ENCODE measurements at places on chromosomes 13 and 19. TPM values are rescaled to one million over a fixed set of nuclear protein-coding genes. Genes with fewer than 3 reads are reported as not detected.

The DZIP1 gene
- 41.8 TPM for total RNA-seq

GRCh38 chr13:70297189-70297616 is 189.0 kb upstream of the KLHL1 start:
- no peak overlapping the region for H3K27ac ChIP-seq
- H3K4me3 ChIP-seq = no peak overlapping the region
- no peaks in the 10 kb centered on the region for H3K36me3 ChIP-seq
- DNase-seq = peak; percentile 53

GRCh38 chr13:79435561-79435990 is 29.5 kb upstream of the RBM26 start:
- no peak for DNase-seq
- H3K36me3 ChIP-seq = no peaks in the 10 kb centered on the region
- no peak overlapping the region for H3K4me3 ChIP-seq
- H3K27ac ChIP-seq = no peak overlapping the region
- no peaks in the 10 kb centered on the region for H3K27me3 ChIP-seq
- no peaks in the 10 kb centered on the region for H3K4me1 ChIP-seq

GRCh38 chr13:110265682-110266430 is 41.1 kb downstream of the COL4A1 start:
- no peaks in the 10 kb centered on the region for H3K36me3 ChIP-seq
- peak; percentile 78 for DNase-seq
- H3K27ac ChIP-seq = peak overlapping the region; percentile 98

DNA sequence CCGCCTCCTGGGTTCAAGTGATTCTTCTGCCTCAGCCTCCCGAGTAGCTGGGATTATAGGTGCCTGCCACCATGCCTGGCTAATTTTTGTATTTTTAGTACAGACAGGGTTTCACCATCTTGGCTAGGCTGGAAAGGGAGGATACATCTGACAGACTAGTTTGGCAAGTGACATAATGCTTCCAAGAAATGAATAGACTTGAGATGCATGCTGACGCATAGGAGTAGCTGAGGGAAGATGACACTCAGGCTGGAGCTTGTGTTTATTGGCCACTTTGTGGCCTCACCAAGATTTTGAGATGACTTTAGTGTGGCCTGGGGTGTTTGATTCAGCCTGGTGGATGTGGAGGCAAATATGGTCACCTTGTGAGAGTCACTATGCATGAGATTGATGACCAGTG is 4.0 kb downstream of the ZNF586 start:
- H3K4me1 ChIP-seq = peaks cover 22% of the 10 kb centered on the region
- no peak for DNase-seq
- peaks cover 52% of the 10 kb centered on the region for H3K36me3 ChIP-seq
- no peak overlapping the region for H3K4me3 ChIP-seq

DNA sequence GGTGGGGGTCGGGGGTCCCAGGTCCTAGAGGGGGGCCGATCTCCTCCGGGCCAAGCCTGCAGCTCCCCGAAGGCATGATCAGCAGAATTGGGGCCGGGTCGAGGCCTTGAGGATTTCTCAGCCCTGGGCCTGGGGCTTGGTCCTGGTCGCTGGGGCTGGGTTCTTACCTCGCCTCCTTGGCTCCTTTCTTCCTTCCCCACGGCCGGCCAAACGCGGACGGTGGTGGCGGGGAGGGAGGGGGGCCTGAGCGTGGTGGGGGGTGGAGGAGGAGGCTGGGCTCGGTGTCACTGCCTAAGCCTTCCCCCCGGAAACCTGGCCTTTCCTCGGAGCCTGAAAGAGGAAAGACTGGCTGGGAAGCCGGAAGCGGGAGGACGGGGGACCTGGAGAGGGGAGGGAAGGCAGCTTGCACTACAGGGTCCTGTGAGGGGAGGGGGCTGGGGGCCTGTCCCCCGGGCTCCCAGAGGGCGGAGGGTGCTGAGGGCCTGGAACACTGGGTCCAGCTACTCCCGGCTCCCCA is at the start of gene ZNF579:
TSS of gene ZNF579 (minus strand) at position 221 of the 517 bp plus-strand sequence. CDS start 1,209 bp downstream, outside the sequence.
- H3K36me3 ChIP-seq = peaks cover 25% of the 10 kb centered on the region
- peak; percentile 93 for DNase-seq
- peaks cover 30% of the 10 kb centered on the region for H3K4me1 ChIP-seq
- no peaks in the 10 kb centered on the region for H3K27me3 ChIP-seq
- H3K27ac ChIP-seq = peak within 1 kb of the TSS; percentile 86

The PDE4C gene
- total RNA-seq = 3.6 TPM

DNA sequence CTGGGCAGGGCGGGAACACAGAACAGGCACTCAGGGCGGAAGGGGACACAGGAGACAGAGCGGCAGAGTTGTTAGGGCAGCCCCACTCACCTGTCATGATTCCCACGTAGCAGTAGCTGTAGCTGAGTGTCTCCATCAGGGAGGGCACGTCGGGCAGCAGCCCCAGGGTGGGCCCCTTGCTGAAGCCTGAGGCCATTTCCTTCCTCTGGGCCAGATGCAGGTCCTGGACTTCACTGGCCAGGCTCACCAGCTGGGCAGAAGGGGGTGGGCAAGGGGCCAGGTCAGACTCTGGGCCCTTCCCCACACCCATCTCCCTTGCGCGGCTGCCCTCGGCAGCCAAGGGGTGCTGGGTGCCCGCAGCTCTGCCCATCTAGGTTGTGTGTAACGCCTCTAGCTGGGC is 5.9 kb downstream of the MBOAT7 start:
- no peaks in the 10 kb centered on the region for H3K27me3 ChIP-seq
- peaks cover 7% of the 10 kb centered on the region for H3K36me3 ChIP-seq
- H3K4me3 ChIP-seq = no peak overlapping the region
- DNase-seq = no peak
- peaks cover 8% of the 10 kb centered on the region for H3K4me1 ChIP-seq

- peaks cover 46% of the 10 kb centered on the region for H3K4me1 ChIP-seq
- peak overlapping the region; percentile 33 for H3K4me3 ChIP-seq
- H3K27ac ChIP-seq = peak overlapping the region; percentile 78
- H3K36me3 ChIP-seq = peaks cover 15% of the 10 kb centered on the region
- no peak for DNase-seq
Measured at GRCh38 chr19:1360126-1360817, 23.4 kb upstream of the NDUFS7 start.

DNA sequence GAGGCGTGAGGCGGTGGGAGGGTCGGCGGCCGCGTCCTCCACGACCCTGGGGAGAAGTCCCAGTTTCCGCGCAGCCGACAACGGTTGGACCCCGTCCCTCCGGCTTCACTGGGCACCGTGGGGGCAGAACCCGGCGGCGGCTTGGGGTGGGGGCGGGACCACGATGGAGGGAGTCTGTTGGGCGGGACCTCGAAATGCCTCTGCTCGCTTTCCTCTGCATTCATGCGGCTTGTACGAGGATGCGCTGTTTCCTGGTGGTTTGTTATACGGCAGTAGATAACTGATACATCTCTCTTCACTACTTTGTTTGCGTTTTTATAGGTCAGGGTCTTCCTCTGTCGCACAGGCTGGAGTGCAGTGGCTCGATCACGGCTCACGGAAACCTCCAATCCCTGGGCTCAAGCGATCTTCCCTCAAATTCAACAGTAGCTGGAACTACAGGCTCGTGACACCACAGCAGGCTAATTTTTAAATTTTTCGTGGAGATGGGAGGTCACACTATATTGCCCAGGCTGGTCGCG is 24.6 kb upstream of the ZNF846 start:
- peak; percentile 82 for DNase-seq
- no peaks in the 10 kb centered on the region for H3K36me3 ChIP-seq
- no peaks in the 10 kb centered on the region for H3K27me3 ChIP-seq
- H3K27ac ChIP-seq = peak overlapping the region; percentile 99
- H3K4me1 ChIP-seq = peaks cover 25% of the 10 kb centered on the region

DNA sequence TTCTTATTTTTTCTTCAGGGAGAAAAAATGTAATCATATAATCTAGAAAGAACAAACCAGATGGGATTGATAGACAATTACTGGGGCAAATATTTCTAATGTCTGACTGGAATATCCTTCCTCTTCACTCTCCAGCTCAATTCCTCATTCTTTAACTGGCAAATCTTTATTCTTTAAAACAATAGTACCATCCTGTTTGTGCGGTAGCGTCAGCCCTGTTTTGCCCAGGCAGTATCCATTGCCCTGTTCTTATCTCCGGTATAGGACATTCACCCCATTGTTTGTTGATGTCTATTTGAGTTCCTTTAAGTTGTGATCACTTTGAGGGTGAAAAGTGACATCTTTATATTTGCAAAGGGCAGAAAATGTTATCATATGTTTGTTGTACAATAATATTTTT is 185.4 kb downstream of the POSTN start:
- no peaks in the 10 kb centered on the region for H3K36me3 ChIP-seq
- H3K27ac ChIP-seq = no peak overlapping the region
- H3K4me3 ChIP-seq = no peak overlapping the region
- no peaks in the 10 kb centered on the region for H3K27me3 ChIP-seq
- H3K4me1 ChIP-seq = no peaks in the 10 kb centered on the region
- no peak for DNase-seq

The PLEKHF1 gene
- 19.4 TPM for total RNA-seq

The NAPSA gene
- total RNA-seq = not detected

DNA sequence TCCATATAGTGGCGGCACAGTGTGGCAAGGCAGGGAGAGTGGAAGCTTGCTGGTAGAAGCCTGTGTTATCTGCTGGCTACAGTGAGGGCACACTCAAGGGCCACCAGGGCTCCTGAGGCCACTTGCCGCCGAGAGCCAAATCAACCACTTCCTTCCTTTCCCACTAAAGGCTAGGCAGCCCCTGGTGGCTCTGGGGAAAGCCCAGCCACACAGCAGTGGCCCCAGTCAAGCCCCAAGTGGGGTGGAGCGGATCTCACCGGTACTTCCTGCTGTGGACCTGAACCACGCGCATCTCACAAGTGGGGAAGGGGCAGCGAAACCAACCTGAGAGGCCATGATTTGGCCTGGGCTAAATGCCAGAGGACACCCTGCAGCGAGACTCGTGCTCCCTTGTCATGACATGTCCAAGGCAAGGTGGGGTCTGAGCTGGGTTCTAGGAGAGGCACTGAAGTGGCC is 21.9 kb upstream of the SLC35E1 start:
- no peak overlapping the region for H3K4me3 ChIP-seq
- no peak overlapping the region for H3K27ac ChIP-seq
- no peaks in the 10 kb centered on the region for H3K36me3 ChIP-seq
- no peaks in the 10 kb centered on the region for H3K27me3 ChIP-seq

GRCh38 chr19:55209693-55210472 is 582 bp upstream of the PTPRH start:
- H3K27ac ChIP-seq = no peak overlapping the region
- peaks cover 13% of the 10 kb centered on the region for H3K27me3 ChIP-seq
- H3K4me1 ChIP-seq = peaks cover 28% of the 10 kb centered on the region
- no peak for DNase-seq
- H3K36me3 ChIP-seq = no peaks in the 10 kb centered on the region

GRCh38 chr19:42153672-42154433 is 21.6 kb upstream of the POU2F2 start:
- no peak overlapping the region for H3K27ac ChIP-seq
- H3K4me3 ChIP-seq = no peak overlapping the region
- no peaks in the 10 kb centered on the region for H3K36me3 ChIP-seq
- no peaks in the 10 kb centered on the region for H3K4me1 ChIP-seq
- peaks cover 41% of the 10 kb centered on the region for H3K27me3 ChIP-seq
- DNase-seq = no peak

DNA sequence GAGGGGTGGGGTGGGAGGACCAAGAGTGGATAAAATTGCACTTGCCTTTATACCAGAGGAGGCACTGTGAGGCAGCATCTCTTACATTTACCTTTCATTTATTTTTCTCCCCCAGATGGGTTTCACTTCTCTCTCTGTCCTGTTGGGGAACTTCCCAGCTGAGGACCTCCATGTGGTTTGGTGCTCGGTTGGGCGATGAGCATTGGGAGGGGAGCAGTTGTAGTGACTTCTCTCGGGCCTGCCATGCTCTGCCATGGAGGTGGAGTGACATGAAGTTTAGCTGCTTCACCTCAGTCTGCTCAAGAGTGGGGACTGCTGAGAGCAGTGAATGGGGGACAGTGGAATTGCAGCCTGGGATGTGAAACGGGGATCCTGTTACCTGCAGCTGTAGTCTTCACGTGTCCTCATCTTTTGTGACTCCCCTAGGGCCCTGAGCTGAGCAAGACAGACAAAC is 23.1 kb upstream of the CXCL17 start:
- no peaks in the 10 kb centered on the region for H3K27me3 ChIP-seq
- no peak overlapping the region for H3K27ac ChIP-seq
- DNase-seq = no peak

- H3K4me1 ChIP-seq = no peaks in the 10 kb centered on the region
- H3K36me3 ChIP-seq = no peaks in the 10 kb centered on the region
Measured at GRCh38 chr13:107421951-107422350, 793.4 kb downstream of the LIG4 start.

The CXCL17 gene
- total RNA-seq = not detected

DNA sequence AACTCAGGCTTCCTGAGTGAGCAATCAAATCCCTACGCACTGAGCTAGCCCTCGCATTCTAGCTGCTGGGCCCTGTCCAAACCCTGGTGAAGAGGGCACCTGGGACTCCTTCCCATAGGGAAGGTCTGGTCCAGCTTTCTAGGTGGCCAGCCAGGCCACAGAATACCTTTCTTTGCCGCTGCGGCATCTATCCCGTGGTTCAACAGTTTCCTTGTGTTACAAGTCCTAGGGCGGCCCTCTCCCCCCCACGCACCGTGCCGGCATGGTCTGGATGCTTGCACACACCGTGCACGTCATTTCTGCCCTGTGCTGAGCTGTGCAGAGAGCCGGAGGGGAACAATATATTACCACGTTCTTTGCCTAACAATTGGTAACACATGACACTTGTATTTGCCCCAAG is 164.6 kb upstream of the TSHZ3 start:
- H3K27me3 ChIP-seq = no peaks in the 10 kb centered on the region
- no peak for DNase-seq
- H3K36me3 ChIP-seq = no peaks in the 10 kb centered on the region
- no peak overlapping the region for H3K4me3 ChIP-seq
- H3K27ac ChIP-seq = no peak overlapping the region

The EXOC3L2 gene
- not detected for total RNA-seq

DNA sequence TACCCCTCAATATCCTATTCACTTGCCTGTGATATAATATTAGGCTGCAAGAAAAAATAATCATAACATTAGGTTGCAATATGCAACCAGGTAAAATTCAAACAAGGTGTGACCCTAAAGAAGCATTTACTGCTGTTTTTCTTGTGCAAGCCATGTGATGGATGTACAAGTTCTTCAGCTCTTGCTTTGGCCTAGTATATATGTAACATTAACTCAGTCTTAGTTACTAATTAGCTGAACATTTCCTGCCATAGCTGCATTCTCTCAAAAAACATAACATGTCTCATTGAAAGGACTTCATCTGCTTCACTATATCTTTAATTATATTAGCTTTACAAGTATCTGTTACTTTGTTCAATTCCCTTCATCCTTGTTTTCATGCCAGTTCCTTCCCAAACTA is 406.8 kb upstream of the HTR2A start:
- H3K4me3 ChIP-seq = no peak overlapping the region
- H3K27me3 ChIP-seq = no peaks in the 10 kb centered on the region
- no peaks in the 10 kb centered on the region for H3K36me3 ChIP-seq
- H3K27ac ChIP-seq = no peak overlapping the region
- peaks cover 14% of the 10 kb centered on the region for H3K4me1 ChIP-seq
- DNase-seq = no peak

All from sigmoid colon (tissue), 7 donors.